ENCODE measurements at places on chromosomes 16 and 17.

GRCh38 chr16:56319376-56319775 is 106.0 kb downstream of the AMFR start:
- no peak for DNase-seq

DNA sequence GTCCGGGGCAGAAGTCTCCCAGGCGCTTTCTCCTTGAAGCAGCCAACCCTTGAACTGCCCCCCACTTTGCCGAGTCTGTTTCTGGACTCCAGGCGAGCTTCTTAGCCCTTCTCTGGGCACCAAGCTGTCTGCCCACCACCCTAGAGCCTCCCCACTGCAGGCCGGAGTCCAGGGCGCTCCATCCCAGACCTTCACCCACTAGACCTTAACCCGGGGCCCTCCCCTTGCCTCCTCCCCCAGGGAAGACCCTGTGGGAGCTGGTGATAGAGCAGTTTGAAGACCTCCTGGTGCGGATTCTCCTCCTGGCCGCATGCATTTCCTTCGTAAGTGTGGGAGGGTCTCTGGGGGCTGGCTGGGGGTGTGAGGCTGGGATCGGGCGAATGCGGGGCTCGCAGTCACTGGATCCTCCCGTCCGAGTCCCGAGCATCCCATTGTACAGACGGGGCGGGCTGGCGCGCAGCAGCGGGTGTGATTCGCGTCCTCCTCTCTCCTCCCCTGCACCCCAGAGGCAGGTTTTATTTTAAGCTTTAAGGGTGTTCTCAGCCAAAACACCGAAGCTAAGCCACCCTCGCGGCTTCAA is 1.1 kb downstream of the ATP2A1 start:
- DNase-seq = no peak

DNA sequence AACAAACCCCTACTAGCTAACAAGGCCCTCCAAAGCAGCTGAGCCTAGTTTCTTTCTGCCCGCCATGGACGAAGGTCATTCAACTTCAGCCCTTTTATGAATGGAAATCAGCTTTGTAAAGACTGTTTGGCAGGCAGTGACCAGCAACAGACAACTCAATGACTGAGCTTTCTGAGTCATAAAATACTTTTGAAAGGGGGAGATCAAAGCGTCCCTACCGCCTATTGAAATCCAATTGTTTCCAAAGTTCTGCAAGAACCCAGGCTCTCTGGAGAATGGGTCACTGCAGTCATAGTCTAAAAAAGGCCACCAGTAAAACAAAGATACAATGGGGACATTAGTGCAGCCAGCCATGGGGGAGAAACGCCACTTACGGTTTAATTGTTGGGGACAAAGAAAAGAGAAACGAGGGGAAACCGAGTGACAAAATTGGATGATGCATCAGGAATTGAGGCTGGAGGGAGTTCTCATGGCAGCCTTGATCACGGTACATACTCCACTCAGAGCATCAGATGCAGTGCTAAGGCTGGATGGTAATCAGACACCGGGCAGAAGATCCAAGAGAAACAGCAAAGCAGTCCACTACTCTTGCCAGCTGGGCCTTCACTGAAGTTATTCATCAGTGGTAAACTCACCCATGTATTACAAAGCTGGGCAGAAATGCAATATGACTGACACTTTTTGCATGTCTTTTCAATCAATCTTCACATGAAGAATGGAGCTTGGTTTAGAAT is 9.8 kb downstream of the ADAMTS18 start:
- DNase-seq = no peak

- DNase-seq = no peak
These were observed 284.9 kb upstream of the EEF2KMT start for GRCh38 chr16:5382484-5382883.

DNA sequence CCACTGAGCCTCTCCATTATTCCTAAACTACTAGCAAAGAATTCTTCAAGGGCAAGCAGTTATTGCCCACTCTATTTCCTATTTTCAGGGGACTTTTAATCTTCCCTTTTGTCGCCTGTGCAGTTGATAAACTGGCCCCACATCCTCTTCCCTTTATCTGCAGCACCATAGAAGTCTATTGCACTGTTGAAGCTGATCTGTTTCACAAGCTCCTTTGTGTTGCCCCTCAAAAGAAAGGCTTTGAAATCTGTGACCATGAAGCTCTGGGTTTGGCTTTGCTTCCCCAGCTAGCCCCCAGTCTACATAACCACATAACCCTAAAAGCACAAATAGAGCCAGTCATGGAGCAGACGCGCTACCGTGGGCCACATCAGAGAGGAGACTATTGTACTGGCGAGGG is 37.1 kb downstream of the CDRT15 start:
- no peak for DNase-seq

DNA sequence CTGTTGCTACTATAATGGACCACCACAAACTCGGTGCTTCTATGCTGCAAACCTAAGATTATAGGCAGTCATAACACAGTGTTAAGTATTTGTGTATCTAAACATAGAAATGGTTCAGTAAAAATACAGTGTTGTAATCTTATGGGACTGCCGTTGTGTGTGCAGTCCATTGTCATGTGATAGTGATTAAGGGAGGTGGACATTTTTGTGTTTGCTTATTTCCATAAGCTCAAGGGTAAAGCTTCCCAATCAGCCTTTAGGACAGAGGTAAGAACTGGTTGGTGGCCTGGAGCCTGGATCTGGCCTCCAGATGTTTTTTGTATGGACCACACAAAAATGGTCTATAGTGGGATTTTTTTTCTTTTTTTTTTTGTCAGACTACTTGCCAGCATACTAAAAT is 29.9 kb downstream of the WWOX start:
- DNase-seq = no peak

DNA sequence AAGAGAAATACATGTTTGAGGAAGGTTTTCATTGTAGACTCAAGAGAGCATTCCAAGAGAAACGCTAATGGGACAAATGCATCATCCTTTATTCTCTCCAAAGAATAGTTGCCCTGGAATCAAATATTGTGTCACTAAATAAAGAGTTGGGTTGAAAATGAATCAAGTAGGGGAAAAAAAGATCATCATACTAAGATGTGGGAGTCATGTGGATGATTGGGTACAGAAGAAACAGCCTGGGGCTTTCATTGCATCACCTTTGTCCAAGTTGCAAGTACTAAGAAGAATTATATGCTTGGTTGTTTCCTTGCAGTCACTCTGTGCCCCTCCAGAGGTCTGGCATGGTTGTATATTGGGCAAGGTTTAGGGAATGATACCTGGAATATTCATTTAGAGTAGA is 658.9 kb downstream of the TOX3 start:
- no peak for DNase-seq

- no peak for DNase-seq
These were observed 20.4 kb upstream of the TFAP4 start for GRCh38 chr16:4293181-4293716.

- DNase-seq = no peak
These were observed 190.6 kb upstream of the HS3ST3A1 start for GRCh38 chr17:13792314-13792713.

- no peak for DNase-seq
These were observed 27.6 kb downstream of the FCSK start for GRCh38 chr16:70481929-70482536.

All from activated T-cell treated with anti-CD3 and anti-CD28 coated beads for 1 hour (primary cell).